AG08396 (cell line): ENCODE measurements at places on chromosomes 1 and 21.

DNA sequence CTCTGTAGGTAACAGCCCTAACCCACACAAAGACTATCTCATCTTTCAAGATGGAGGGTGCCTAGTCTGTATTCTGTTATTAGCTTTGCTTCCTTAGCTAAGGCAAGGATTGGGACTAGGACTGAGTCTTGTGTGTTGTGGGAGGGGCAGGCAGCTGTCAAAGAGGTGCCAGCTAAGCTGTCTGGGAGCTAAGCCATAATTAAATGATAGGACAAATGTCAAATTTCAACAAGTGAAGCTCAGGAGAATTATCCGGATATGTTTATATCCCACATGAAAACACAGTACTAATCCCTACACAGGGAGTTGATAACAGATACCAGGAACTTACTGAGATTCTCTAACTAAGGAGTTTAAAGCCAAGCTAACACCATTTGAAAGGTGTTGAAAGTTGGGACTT lies 70.5 kb upstream of the NGF start:
- DNase-seq = no peak

- peak; percentile 42 for DNase-seq
Measured at GRCh38 chr1:200075938-200076546, 48.5 kb downstream of the NR5A2 start.

DNA sequence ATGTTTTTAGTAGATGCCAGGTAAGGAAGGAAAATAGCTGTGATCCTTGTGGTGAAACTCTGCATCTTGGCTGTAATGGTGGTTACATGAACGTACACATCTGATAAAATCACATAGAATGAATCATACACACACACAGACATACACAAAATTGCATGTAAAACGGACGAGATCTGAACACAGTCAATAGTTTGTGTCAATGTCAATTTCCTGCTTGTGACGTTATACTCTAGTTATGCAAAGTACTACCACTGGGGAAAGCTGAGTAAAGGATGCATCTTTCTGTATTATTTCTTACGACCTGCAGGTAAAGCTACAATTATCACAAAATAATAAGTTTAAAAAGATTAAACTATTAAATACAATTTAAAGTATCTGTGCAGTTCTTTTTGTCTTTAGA lies 493.7 kb upstream of the ZP4 start:
- no peak for DNase-seq

DNA sequence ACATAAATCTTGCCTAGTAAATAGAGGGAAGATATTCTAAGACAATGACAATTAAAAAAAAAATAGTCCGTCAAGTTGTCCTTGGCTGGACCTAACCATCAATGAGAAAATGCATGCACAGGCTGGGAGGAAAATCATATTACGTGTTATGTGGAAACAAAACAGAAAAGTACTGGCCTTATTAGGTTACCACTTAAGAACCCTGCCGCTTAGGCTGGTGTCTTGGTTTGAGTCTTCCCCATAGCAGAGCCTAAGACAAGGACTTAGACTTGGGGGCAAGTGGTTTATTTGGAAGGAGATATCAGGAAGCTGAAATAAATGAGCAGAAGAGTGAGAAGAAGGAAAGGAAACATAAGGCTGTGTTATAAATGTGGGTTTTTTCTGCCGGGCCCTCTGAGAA lies 186.4 kb downstream of the MRPL39 start:
- no peak for DNase-seq

GRCh38 chr1:231734417-231734816 lies 107.8 kb downstream of the DISC1 start:
- no peak for DNase-seq

DNA sequence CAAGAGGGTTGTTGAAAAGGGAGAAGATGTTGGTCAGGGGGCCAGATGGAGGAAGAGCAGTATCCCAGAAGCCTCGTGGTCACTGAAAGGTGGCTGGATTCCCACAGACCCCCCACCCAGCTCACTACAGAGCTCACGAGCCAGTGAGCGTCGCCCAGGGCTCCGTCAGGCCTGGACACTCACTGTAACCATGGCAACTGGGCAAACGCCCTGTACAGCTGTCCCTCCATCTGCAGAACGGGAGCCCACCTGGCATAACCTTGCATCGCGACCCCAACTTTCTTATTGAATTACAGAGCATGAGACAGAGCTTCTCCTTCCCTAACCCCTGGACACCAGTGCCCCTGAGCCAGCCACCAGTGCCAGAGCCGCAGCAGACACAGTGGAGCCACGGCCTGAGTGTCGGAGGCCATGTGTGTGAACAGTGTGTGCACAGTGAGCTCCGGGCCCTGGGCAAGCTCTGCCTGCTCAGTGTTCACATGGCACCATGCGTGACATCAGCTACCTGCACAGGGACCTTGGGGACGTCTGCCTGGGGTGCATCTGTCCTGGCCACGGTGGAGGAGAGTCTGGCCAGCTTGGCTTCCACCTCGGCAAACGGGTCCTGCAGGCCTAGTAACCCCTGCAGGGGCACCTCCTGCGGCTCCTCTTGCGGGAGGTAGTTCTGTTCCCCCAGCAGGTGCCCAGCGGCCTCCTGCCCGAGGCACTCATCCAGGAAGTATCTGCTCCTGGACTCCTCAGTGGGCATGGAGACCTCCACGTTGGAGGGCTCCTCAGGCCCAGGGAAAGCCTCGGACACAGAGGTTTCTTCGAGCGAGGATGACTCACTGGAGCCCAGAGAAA lies 25.9 kb upstream of the DDOST start:
- no peak for DNase-seq

DNA sequence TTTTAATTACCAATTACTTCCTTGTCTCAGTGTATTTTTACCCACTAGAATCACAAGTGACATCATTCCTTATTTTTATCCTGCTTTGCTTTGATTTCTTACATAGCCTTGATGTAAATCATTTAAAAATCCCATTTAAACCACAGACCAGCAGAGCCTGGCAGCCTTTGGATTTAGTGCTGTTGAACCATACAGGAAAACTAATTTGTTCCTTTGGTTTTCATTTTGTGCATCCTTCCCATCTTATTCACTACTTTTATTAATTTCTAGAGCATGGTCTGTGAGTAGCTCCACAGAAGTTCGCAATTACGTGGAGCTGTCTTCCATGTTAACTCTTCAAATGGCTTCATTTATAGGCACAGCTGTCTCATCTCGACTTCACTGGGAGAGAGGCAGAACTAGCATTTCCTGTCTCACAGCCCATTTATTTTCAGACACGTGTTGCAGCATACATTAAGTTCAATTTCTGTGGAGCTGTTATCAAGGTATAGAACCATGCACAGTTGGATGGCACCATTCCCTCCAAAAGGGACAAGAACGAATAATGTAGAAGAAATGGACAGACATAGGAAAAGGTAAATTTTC lies 235.3 kb downstream of the MRPL39 start:
- no peak for DNase-seq

DNA sequence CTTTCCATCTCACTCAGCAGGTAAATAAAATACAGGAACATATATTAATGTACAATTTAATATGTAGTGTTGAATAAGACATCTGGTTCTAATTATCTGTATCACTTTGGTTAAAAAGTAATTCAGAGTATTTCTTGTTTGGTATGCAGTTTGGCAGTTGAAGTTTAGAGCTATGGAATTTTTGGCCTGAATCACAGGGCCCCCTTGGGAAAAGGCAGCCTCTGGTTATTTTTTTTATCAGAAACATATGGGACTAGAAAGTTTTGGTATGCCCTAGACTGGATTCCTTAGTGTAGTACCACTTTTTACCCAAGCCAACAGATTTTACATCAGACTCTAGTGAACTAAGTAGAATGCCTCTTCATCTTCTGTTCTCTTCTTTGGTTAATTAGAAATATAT lies 26.4 kb downstream of the CNST start:
- DNase-seq = peak; percentile 68

DNA sequence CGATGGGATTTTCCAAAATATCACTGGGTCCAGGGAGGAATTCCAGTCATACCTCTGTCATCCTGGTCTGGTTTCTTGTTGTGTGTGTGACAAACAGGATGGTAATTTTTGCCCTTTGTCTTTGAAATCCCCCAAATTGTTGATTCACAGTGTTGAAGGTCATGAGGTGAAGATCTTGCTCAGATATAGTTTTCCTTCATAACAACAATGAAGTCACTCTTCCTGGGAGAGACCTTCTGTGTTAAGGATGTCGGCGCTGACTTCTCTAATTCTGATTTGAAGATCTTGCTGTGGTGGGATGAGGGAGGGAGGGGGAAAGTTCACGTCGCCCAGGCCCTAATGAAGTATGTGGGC lies 32.2 kb upstream of the MPZL1 start:
- DNase-seq = no peak

GRCh38 chr21:44487831-44488230 lies 32.5 kb downstream of the LRRC3 start:
- peak; percentile 70 for DNase-seq

GRCh38 chr1:108077991-108078390 lies 113.0 kb upstream of the VAV3 start:
- DNase-seq = no peak

DNA sequence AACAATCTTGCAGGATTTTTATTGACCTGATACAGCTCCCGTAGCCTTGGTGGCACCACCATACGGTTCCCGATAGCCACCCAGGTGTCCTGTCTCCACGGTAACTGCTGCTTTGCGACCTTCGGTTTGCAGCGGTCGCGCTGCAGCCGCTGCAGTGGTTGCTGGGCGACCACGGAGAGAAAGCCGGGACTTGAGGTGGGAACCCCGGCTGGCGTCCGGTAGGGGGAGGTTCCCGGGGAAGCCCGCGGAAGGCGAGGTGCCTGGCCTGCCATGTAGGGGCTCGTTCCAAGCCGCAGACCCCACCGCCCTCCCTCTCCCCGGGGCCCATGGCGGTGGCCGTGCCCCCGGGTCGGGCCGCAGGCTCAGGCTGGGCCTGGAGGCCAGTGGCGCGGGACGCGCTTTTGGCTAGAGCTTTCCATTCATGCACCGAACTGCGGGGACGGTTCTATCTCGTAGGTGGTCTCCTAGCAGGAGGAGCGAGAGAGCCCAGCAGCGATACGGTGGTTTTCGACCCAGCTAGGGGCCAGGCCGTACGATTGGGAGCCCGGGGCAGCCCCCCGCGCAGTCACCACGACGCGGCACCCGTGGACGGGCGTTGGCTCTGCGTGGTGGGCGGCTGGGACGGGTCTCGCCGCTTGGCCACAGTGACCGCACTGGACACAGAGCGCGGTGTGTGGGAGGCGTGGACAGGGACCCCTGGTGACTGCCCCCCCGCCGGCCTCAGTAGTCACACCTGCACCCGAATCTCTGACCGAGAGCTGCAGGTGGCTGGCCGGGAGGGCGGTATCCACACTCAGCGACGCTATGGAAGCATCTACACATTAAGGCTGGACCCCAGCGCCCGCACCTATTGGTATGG lies at the start of gene KLHDC9:
Gene KLHDC9 (plus strand): TSS at position 152 of the 859 bp plus-strand sequence. CDS start 175 bp downstream, at position 327.
- peak; percentile 88 for DNase-seq

- no peak for DNase-seq
Measured at GRCh38 chr1:39666772-39667171, 5.1 kb downstream of the NT5C1A start.

DNA sequence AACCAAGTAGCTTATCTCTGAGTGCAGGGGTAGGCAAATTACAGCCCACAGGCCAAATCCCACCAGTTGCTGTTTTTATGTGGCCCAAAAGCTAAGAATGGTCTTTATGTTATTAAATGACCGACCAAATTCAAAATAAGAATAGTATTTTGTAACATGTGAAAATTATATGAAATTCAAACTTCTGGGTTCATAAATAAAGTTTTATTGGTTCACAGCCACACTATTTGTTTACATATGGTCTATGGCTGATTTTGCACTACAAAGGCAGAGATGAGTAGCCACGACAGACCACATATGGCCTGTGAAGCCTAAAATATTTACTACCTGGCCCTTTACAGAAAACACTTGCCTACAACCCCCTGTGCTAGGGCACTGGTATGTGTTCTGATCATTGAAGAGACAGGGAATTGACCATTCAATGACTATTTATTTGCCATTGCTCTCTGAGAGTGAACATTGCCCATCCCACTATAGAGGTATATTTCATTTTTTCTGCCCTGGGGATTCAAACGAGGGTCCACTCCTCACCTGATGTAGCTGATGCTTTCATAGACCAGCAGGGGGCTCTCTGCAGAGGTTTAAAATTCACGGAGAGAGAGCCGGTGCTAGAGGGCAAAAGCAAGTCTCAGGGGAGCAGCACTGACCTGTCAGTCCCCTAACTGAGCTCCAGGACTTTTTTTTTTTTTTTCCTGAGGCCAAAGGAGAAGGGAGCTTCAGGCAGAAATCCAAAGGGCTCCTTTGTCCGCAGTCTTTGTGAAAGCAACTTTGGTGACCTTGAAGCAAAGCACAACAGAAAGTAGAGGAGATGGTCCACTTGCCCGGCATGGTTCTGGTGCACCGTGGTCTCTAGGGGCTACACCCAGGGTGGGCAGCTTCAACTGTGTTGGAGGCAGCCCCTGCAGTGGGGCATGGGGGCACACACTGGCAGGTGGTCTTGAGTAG lies 7.3 kb upstream of the GNL2 start:
- DNase-seq = peak; percentile 36

DNA sequence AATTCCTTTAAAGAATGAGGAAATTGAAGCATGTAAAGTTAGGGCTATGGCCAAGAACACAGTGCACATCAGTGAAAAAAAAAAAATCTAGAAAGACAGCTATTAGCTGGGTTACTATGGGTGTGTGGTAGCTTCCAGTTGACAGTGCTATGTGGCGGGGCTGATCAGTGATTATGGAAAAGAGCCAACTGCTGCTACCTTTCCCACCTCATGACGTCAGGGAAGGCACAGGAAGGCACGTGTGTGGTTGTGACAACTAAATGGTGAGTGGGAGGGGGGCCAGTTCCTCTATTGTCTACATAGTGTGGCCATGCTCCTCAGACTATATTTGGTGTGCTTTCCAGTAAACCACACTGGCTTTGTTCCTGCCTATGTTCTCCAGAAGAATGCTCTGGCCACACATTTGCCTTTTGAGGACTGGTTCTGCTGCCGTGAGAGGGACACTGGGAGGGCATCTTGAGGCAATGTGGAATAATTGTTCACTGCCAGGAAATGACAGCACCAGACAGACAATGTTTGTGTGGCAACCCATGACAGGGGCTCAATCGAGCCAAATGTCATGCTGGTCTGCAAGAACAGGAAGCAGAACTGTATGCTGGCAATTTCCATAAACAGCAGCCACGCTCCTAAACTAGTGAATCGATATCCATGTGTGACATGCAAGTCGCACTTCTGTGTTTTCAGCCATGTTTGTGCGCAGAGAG lies 3.0 kb upstream of the SDE2 start:
- no peak for DNase-seq

DNA sequence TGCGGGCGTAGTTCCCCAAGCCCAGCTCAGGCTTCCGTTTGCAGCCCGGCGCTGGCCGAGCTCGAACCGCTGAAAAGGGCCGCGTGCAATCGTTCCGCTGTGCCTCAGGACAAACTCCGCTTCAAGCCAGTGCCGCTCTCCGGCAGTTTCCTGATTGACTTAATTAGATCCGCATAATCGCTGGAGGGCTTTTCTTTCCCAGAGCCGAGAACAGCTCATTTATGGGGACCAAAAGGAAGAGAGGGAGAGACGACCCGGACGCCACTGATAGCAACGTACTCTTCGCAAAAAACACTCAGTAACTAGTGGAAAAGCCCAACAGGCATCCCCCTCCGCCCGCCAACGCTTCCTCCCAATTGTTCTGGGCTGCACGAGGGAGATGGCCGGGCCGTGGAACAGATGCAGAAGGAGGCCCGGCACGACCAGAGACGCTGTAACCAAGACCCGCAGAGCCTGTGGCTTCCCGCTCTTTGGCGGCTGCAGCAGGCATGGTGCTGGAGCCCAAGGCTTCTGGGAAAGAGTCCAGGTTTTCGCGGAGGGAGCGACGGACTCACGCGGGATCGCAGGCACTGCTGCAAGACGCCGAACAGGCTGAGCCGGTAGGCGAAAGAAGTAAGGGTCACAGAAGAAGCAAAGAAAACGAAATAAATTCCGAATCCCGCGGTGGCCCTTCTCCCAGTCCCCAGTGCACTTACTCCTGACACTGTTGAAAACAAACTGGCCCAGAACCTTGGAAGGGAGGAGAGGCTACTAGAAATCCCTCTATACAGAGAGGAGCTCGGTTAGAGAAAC lies 3.6 kb upstream of the FOXD2 start:
- DNase-seq = peak; percentile 68
